T-helper 17 cell (primary cell): ENCODE measurements at places on chromosomes 1 and 21.

- no peak for DNase-seq
Measured at GRCh38 chr1:19067182-19067911, 110.9 kb upstream of the IFFO2 start.

DNA sequence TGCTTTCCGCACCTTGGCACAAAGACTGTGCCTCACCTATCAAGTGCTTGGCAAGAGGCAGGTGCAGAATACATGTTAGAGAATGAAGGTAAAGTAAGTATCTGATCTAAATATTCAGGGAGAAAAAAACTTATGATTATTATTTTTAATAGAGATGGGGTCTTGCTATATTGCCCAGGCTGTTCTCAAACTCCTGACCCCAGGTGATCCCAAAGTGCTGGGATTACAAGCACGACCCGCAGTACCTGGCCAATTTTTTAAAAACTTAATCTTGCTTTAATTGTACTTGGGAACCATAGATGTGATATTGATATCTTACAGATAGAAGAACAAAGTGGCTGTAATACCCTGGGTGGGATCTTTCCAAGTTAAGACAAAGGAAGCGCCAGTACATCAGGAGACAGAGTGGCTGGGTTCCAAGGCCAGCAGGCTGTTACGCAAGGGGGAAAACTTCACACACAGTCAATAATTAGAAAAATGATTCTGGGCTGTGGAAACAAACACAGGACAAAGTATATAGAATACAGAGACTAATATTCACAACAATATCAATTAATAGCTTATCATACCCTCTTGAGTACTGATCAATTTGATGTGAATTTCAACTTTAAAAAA lies 58.6 kb upstream of the ATP1A1 start:
- no peak for DNase-seq

DNA sequence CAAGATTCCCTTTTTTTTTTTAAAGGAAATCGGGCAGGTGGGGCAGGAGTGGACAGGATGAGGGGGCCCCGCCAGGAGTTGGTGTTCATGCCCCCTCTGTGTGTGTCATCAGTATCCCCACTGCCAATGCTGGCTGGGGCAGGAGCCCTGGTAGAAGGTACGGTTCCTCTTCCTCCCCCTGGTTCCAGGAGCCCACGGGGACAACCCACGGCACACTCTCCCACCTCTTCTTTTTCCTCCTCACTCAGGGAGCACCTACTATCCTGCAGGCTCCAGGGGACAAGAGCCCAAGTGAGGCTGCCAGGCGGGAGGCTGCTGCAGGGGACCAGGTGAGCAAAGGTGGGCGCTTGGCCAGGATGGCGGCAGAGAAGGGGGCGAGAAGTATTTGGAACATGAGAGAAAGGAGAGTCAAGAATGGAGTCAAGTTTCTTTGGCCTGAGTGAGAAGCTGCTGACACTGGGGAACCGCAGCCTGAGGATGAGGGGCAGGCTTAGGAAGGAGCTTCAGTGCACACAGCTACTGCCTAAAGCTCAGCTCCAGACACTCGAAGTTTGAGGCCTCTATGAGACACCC lies 26.5 kb downstream of the ECE1 start:
- DNase-seq = no peak

DNA sequence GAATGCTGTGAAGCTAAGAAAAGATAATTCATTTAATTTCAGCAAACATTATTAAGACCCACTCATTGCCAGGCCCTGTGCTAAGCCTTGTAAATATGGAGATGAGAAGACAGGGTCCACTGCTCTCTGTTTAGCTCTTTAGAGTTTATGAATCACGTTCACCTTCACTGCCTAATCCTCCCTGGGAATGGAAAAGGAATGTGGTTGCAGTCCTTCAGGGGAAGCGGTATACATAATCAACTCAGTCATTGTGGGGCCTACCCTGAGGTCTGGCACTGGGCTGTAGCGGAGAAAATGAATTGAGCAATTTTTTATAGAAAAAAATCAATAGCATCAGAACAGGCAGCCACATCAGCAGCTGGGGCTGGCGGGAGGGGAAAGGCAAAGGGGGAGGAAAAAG lies 412.1 kb upstream of the NFIA start:
- no peak for DNase-seq

DNA sequence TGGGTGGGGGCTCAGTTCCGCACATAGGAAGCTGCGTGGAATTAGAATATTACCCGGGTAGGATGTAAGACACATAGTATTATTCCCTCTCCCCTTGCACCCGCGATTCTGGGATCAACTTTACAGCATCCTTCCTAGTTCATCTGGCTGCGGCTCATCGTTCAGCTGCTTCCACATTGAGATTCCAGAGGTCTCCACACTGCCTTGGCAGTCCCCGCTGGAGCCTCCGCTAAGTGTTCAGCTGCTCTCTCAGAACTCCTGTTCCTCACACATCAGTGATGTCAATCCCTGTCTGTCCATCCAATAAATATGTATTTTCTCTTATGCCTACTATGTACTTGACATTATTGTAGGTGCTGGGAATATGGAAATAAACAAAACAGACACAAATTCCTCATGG lies 135.6 kb upstream of the SYT6 start:
- DNase-seq = no peak

GRCh38 chr1:224498574-224499170 lies 64.1 kb upstream of the WDR26 start:
- DNase-seq = no peak

- DNase-seq = no peak
Measured at GRCh38 chr21:29676395-29676794, 263.4 kb downstream of the GRIK1 start.

GRCh38 chr1:31746687-31747086 lies 17.5 kb downstream of the ADGRB2 start:
- DNase-seq = no peak

GRCh38 chr1:8693107-8693506 lies 124.3 kb downstream of the RERE start:
- no peak for DNase-seq

GRCh38 chr1:205325334-205325884 lies 3.9 kb upstream of the NUAK2 start:
- no peak for DNase-seq

GRCh38 chr1:168960595-168960994 lies 145.9 kb upstream of the ATP1B1 start:
- no peak for DNase-seq

DNA sequence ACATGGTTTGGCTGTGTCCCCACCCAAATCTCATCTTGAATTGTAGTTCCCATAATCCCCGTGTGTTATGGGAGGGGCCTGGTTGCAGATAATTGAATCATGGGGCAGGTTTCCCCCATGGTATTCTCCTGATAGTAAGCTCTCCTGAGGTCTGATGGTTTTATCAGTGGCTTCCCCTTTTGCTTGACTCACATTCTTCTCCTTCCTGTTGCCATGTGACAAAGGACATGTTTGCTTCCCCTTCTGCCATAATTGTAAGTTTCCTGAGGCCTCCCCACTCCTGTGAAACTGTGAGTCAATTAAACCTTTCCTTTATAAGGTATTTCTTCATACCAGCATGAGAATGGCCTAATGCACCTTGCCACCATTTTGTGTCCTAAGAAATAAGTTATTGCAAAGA lies 415.0 kb downstream of the COL11A1 start:
- no peak for DNase-seq
